ENCODE measurements at places on chromosomes 3 and 15. TPM values are rescaled to one million over a fixed set of nuclear protein-coding genes. Genes with fewer than 3 reads are reported as not detected.

DNA sequence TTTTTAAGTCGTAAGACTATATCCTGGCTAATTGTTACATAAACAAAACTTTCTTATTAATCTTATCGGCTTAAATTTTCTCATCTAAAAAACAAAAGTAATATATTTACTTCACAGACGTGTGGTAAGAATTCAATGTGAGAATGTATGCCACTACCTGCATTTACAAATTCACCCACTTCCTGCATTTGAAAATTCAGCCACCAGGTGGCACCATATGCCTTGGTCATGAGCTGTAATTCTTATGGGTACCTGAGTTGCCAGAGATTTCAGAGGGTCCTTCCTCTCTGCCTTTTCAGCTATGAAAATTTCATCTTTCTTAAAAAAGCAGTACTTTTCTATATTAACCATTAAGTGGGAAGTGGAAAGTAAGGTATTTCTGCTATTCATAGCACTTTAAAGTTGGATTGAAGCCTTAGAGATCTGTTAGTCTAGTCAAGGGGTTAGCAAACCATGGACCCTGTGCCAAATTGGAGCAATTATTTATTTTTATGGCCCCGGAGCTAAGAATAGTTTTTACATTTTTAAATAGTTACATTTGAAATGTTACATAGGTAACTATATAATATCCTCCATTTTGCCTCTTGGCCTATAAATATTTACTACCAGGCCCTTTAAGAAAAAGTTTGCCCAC lies 127.8 kb downstream of the HCN4 start:
- ATAC-seq = no peak
- no peak overlapping the region for H3K4me3 ChIP-seq
- H3K36me3 ChIP-seq = no peaks in the 10 kb centered on the region
- H3K4me1 ChIP-seq = no peaks in the 10 kb centered on the region

DNA sequence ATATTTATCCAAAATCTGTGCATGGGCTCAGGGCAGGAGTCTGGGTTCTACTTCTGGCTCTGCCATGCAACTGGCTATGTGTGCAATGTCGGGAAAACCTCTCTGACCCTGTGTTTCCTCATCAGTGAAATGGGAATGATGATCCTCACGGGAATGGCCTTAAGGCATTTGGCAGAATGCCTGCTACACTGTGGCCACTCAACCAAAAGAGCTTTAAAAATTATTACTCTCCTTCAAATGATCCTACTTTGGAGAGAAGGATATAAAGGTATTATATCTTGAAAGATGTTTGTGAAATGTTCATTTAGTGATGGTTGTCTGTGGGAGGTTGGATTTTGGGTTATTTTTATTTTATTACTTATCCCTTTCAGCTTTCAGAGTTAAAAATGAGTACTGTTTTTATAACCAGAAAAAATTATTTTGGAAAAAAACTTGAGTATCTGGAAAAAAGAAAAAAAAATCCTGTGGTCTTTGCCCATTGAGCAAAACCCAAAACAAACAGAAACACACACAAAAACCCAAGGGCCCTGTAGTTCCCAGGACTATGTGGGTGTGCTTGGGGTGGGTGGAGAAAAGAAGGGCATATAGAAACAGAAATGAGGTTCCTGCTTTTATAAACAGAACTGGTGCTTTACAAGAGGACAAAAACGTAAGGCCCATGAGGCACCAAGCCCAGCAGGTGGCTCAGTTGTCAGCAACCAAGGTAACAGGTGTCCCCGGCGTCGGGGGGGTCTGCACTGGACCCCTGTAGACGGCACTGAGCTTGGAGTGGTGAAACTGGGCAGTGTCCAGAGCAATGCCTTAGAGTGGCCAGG lies 22.0 kb downstream of the RGMA start:
- no peak overlapping the region for H3K4me3 ChIP-seq
- ATAC-seq = no peak
- no peaks in the 10 kb centered on the region for H3K27me3 ChIP-seq
- peaks cover 22% of the 10 kb centered on the region for H3K36me3 ChIP-seq
- peaks cover 15% of the 10 kb centered on the region for H3K4me1 ChIP-seq

DNA sequence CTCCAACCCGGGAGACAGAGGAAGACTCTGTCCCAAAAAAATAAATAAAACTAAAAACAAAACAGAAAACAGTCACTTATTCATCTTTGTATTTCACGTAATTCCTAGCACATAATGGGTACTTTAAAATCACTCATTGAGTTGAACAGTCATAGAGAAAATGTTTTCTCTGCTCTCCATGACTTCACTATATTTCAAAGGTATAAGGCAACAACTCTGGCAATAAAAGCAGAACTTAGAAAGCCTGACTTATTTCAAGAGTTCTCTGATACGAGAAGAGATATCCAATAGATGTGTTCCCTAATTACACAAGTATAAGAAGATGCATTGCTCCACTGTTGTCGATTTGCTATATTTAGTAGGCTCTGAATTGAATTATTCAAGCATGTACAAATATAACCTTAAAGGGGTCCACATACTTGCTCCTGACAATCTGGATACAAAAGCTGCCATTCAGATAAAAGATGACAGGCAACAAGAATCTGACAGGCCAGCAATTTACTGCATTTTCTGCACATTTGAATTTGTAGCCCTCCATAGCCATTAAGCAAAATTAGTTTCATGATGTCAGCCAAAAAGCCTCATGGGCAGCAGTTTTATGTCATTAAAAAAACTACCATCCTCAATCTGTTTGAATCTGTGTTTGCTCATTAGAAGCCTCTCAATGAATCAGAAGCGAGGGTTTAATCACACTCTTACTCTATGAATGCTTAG lies 47.9 kb downstream of the PEAK1 start:
- no peak for ATAC-seq
- no peaks in the 10 kb centered on the region for H3K4me1 ChIP-seq
- H3K36me3 ChIP-seq = no peaks in the 10 kb centered on the region
- no peak overlapping the region for H3K4me3 ChIP-seq

DNA sequence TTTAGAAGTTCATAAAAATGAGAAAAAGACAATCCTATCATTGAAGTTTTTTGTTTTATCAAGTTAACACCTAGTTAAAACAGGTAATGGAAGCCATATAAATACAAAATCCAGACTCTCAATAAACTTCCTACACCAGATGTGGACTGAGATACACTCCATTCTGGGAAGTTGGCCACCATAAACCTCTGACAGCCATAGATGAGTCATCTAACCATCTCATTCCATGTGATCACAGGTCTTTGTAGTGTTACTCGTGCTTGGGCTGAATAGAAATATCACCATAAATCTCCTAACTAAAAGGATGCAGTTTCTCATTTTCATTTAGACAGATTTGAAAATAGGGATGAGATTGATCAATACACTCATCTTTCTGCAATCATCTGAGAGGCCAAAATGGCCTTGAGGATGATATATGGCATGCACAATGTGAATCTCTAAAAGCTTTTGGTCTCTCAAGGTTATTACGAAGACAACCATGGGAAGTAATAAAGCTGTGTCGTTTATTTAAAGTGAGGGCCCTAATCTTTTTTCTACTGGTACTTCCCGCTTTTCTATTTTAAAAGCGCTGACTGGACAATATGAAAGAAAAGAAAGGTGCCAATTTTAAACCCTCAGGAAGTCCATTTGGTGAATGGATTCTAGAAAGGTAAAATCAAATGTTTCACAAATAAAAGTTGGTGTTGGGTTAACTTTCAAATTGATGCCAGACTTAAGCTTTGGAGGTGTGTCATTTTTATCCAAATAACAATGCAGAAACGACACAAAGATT lies 155.5 kb downstream of the POLR2M start:
- no peaks in the 10 kb centered on the region for H3K4me1 ChIP-seq
- ATAC-seq = no peak
- no peaks in the 10 kb centered on the region for H3K27me3 ChIP-seq
- H3K36me3 ChIP-seq = no peaks in the 10 kb centered on the region
- no peak overlapping the region for H3K4me3 ChIP-seq

GRCh38 chr3:143273975-143274690 lies 154.6 kb downstream of the CHST2 start:
- H3K27ac ChIP-seq = no peak overlapping the region
- ATAC-seq = no peak
- no peak overlapping the region for H3K4me3 ChIP-seq
- H3K27me3 ChIP-seq = no peaks in the 10 kb centered on the region
- no peaks in the 10 kb centered on the region for H3K36me3 ChIP-seq
- H3K4me1 ChIP-seq = no peaks in the 10 kb centered on the region

- no peaks in the 10 kb centered on the region for H3K27me3 ChIP-seq
- no peak for ATAC-seq
- H3K27ac ChIP-seq = no peak overlapping the region
- H3K4me1 ChIP-seq = no peaks in the 10 kb centered on the region
- H3K36me3 ChIP-seq = no peaks in the 10 kb centered on the region
- no peak overlapping the region for H3K4me3 ChIP-seq
Measured at GRCh38 chr3:118180853-118181252, 853.8 kb downstream of the IGSF11 start.

DNA sequence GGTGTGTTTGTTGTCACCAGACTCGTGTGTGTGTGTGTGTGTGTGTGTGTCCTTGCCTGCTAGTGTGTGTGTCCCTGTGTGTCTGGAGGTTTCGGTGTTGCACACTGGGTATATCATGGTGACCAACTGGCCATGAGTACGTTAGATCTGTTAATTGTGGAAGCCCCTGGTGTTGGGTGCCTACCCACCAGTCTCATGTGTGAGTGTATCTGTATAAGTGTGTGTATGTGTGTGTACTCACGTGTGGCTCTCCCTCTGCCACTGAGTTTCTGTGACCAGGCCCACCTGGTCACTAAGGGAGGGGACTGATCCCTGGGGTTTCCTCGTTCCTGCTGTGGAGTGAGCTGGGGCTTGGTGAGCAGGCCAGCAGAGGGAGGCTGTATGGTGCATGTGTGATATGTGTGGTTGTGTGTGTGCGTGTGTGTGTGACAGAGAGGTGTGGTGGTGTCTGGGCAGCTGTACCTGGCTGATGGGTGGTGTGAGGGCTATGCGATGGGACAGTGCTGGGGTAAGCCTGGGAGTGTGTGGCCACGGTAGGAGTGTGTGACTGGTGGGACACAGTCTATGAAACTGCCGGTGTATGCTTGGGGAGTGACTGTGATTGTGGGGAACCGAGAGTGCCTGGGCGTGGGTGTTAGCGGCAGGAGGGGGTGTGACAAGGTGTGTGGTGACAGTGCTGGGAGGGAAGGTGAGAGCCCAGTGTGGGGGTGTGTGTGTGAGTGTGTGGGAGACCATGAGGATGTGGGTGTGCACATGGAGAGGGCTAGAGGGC lies 1.8 kb downstream of the PRKCD start:
- no peak overlapping the region for H3K4me3 ChIP-seq
- H3K4me1 ChIP-seq = no peaks in the 10 kb centered on the region
- H3K27me3 ChIP-seq = no peaks in the 10 kb centered on the region
- no peak for ATAC-seq

Gene PCSK6
- 12.8 TPM for total RNA-seq

Gene HTR3E
- total RNA-seq = not detected

All from gastroesophageal sphincter (tissue), 4 donors.